ENCODE measurements at places on chromosomes 3 and 15.
A peak's percentile ranks its signal among the peaks of the same experiment; 100 is the strongest.

GRCh38 chr3:53045518-53046170, at the start of gene SFMBT1:
TSS of gene SFMBT1 (minus strand) at chr3:53046073. CDS start at chr3:52969128, 76,945 bp downstream.
- DNase-seq, result peak; percentile 80

DNA sequence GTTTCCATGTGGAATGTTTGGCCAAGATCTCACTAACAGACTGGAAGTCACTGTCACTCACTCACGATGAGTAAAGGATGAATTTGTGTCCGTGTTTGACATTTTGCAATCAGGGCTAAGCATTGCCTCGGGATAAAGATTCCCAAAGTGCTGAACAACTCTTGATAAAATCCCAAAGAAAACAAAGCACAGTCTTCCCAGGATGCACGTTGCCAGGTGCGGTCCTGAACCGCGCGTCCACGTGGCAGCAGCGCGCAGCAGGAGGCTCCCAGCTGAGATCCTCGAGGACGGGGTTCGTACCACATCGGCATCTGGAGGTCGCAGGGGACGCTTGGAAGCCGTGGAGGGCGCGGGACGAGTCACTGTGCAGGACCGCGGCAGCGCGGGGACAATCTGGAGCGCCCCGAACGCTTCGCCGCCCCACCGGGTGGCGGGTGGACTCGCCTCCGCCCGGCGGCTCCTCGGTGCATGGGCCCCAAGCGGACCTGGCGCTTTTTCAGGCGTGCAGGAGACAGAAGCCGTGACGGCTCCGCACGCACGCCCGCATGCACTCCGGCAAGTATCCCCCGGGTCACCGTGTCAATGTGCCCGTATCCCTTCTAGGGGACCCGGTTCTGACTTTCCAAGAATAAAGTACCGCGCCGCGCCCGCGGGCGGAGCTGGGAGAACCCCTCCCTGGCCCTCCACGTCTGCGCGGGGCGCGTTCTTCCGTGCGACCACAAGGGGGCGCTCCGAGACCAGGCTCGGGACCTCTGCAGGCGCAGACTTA, 17.7 kb downstream of the CPN2 start:
- peak; percentile 90 for DNase-seq

- no peak for DNase-seq
Observed at GRCh38 chr3:56370991-56371775, 97.1 kb downstream of the ERC2 start.

GRCh38 chr3:128504533-128504915, 11.5 kb upstream of the GATA2 start:
- DNase-seq, result no peak

DNA sequence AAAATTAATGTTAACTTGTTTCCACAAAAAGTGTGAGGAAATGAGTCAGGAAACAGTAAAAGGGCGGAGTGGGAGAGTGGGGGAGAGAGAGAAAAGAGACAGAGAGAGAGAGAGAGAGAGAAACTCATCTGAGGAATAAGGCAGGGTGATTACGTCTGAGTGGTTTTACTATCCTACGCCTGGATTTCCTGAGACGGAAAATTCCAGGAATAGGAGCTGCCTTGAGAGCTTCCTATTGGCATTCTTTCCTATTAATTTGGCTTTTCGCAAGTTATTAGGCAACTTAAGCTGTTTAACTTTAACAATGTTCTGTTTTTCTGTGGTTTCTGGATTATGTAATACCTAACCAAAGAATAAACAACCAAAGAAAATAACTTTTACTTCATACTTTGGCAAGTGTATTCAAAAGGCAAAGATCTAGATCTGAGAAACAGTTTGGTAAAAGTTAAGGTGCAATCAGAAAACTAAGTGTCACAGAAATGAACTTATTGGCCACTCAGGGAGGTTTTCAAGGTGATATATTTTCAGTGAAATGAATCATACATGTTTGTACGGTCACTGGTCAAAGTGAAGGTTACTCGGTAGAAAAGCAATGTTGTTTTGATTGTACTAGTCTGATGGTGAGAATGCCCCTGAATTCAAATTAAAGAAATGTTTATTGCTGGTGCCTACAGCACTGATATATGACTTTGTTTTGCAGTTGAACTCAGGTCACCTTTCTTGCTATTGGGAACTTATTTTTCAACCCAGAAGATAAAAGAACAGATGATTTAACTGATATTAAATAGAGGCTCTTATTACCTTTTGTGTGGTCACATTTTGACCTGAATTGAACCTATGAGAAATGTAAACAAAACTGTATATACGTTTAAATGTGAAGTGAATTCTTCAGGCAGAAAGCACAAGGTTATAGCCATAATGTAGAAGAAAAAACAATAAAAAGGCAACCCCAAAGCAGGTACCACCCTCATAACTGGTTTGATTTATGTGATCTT, 39.9 kb upstream of the TNFSF10 start:
- no peak for DNase-seq

All from activated CD8-positive, alpha-beta memory T cell treated with anti-CD3 and anti-CD28 coated beads, Interleukin-2, amount 50 U/mL, for 4 hours (primary cell).